ENCODE measurements at places on chromosomes 3 and 15.

DNA sequence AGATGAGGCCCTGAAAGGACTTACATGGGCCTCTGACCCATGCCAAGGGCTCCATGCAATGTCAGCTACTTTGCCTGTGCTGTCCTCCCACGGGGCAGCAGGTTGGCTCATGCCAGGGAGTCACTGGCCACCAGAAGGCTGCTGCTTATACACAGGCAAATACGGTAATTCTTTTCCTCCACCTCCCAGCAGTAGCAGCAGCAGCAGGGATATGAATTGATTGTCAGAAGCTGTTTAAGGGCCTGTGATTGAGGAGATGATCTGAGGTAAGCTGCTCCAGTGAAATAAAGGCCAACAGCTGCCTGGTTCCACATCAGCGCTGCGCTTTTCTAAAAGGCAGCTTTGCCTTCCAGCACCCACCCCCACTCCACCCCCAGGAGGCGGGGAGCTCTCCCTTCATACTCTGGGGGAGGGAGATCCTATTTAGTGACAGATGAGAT lies 250.5 kb downstream of the SHQ1 start:
- no peak for DNase-seq

- DNase-seq: no peak
Observed at GRCh38 chr15:62799919-62800318, 242.6 kb upstream of the TPM1 start.

DNA sequence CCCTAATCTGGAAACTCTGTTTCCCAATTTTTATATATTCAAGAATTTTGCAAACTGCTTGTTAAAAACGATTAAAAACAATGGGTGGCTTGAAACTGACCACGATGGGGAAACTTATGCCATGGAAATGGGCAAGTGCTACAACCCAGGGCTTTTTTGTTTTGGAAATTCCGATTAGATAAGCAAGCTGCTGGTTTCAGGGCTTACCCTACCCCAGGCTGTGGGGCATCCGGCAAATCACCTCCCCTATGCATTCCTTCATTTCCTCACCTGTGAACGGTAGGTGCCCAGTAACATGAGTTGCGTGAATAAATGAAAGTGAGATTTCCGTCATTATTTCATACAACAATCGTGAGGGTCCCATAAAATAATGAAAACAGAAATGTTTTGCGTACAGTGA lies 34.3 kb downstream of the ST6GAL1 start:
- DNase-seq: no peak

DNA sequence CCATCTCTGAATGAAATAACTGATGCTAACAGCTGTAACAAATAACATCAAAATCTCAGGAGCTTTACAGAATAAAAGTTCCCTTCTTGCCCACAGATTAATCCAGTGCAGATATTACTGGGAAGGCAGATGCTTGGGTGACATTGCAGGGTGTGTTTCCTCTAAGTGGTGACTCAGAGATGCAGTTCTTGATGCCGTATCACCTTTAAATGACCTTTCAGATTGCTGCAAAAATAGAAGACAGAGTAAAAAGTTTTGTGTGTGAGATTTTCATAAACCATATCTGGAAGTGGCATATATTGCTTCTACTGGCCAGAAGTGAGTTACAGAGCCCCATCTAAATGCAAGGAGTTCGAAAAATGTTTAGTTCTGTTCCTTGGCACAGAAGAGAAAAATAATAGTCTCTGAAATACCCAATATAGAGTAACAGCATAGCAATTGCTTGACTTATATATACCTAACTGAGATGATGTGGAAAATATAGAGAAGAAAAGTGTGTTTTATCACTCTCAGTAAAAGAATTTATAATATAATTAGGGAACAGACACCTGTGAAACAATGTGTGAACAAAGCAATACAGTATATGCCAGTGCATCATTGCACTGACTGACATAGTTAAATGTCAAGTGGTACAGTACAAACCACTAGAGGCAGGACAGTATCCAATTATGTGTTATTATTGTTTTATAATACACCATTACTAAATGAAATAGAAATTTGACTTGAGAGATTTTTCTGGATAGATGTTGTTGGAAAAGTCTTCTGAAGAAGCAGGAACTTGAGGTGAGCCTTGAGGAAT lies 430.7 kb upstream of the CBLB start:
- peak; percentile 2 for DNase-seq

Data from CD4-positive, alpha-beta T cell treated with Interleukin-10 for 1 hour (primary cell).